Stimulated activated CD4-positive, alpha-beta T cell treated with anti-CD3 and anti-CD28 coated beads, Interleukin-4, amount 100 ng/mL, for 1 hour (primary cell): ENCODE measurements at places on chromosomes 13 and 19.

DNA sequence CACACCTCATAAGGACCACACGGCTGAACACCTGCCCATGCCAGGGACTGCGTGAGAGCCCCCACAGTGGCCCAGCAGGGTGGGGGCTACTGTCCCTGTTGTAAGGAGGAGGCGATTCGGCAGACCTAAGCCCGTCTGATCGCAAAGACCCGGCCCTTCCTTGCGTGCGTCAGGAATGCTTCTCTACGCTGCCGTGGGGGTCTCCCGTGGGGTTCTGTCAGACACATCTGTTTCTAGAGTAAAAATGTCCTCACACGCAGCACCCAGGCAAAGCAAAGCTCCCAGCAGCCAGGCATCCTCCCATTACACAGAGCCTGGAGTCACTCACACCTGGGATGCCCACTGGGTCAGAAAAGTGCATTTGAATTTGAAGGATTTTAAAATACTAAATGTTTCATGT is 147.7 kb upstream of the SOX1 start:
- no peak for DNase-seq

GRCh38 chr19:16366433-16367260 is 42.0 kb downstream of the KLF2 start:
- peak; percentile 40 for DNase-seq

GRCh38 chr13:83878691-83879430 is 3.4 kb downstream of the SLITRK1 start:
- no peak for DNase-seq

GRCh38 chr13:77375560-77376108 is 48.7 kb upstream of the MYCBP2 start:
- DNase-seq = no peak

- peak; percentile 51 for DNase-seq
Measured at GRCh38 chr19:48490981-48491792, 20.4 kb downstream of the LMTK3 start.

DNA sequence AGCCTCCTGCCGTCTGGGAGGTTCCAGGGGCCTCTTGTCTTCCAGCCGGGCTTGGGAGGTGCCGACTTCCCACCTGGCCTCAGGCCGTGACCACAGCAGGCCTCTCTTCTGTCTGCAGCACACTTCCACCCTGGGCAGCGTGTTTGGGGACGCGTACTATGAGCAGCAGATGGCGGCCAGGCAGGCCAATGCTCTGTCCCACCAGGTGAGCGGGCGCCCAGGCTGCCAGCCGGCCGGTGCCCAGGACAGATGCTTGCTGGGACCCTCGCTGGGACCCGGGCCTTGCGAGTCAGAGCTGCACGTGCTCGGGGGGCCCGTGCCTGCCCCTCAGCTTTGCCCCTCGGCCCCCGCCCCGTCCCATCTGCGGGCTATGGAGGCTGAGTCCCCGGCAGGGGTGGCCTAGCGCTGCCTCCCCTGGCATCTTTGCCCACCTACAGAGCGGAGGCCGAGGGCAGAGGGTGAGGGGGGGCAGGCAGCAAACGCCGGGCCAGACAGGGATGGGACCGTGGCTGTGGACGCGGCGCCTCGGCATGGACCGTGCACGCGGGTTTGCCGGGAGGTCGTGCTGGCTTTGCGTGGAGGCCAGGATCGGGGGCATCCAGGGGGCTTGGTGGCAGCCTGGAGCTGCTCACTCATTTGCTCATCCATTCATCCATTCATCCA is 16.2 kb downstream of the COMP start:
- DNase-seq = no peak

GRCh38 chr13:100537486-100537885 is 51.1 kb downstream of the GGACT start:
- no peak for DNase-seq

GRCh38 chr13:51175639-51176038 is 46.6 kb upstream of the FAM124A start:
- DNase-seq = no peak

DNA sequence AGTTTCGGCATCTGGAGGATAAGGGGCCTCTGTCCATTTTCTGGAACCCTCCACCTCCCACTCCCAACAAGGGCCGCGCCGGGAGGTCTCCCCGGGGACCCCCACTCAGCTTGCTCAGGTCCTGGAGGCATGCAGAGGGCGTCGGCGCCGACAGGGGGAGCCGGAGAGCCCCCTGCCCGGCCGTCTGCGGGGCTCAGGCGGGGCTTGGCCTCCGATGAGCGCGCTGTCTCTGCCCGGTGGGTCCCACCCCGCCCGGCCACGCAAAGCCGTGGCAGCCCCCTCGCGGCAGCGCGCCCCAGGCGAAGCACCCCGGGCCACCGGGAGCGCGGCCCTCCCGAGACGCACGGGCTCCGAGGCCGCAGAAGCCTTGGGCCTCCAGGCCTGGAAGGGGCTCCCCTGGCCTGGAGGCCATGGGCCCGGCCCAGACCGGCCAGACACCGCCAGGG is 149.7 kb upstream of the ZNF536 start:
- DNase-seq = no peak

DNA sequence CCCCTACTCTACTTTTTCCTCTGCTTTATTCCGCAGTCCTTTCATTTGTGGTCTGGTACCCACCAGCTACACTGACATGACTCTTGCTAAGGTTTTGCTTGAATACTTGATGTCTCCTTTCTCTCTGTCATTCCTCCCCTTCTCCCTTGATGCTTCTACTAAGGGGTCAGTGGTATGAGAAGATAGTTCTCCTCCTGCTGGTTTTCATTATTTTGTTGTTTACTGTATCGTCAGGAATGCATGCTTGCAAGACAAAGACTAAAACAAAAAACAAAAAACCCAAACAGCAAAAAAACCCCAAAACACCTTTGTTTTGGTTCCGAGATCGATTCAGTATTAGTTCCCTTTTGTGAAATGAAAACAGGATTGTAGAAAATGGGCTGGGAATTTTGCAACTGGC is 59.5 kb downstream of the PCCA start:
- DNase-seq = no peak

GRCh38 chr13:34620074-34620850 is 321.8 kb upstream of the NBEA start:
- DNase-seq = no peak

DNA sequence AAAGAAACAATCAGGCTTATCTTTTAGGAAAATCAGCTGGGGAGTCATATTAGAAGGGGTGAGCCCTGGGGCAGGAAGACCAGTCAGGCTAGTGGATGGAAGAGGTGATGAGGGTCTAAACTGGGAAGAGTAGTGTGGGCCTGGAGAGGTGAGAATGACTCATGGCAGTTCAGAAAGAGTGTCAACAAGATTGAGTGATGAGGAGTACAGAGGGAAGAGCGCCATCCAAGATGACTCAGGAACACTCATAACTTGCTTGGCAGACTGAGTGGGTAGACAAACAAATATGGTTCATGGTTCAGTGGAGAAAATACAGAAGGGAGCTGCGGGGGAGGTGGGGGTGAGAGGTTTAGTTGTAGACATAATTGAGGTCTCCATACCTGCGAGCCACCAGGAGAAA is 17.3 kb upstream of the CLDN10 start:
- DNase-seq = no peak

DNA sequence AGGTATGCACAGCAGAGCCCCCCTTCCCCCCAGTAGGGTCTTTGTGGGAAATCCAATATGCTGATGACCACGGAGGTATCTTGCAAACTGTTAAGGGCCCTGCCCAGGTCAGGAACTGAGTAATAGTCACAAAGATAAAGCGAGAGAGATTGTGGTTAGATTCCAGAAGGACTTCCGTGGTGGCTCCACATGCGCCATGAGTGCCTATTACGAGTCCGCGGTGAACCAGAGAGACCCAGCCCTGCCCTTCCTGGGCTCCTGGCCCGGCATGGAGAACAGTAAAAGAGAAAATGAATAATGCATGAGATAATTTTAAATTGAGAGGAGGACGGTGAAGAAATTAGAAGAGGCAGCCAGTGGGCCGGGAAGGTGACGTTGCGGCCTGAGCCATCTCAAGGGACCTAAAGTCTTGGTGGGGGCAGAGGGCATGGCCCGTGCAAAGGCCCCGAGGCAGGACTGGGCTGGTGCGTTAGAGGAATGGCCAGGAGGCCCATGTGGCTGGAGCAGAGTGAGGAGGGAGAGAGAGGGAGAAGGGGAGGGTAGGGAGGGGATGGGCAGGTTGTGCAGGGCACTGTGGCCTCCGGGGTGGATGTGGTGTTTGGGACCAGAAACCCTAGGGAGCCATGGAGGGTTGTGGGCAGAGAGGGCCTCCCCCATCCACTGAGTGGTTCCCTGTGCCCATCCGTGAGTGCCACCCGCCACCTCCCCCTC is 46.6 kb upstream of the NFIC start:
- no peak for DNase-seq

DNA sequence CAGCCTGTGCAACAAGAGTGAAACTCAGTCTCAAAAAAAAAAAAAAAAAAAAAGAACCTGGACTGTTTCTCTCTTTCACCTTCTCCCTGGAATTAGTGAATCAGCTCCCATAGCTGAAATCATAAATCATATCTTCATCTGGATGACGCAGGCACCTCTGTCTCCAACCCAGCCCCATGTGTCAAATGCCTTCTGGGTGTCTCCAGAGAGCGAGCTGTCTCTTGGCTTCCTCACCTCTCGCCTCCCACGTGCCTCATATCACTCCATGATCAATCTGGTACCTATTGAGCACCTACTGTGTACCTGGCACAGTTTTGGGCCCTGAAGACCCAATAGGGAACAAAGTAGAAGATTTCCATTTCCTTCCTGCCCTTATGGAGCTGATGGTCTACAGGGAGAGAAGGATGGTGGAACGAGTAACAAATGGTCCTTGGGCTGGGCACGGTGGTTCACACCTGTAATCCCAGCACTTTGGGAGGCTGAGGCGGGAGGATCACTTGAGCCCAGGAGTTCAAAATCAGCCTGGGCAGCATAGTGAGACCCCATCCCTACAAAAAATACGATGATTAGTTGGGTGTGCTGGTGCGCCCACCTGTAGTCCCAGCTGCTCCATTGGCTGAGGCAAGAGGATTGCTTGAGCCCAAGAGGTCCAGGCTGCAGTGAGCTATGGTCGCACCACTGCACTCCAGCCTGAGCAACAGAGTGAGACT is 2.5 kb downstream of the HSD11B1L start:
- DNase-seq = no peak

DNA sequence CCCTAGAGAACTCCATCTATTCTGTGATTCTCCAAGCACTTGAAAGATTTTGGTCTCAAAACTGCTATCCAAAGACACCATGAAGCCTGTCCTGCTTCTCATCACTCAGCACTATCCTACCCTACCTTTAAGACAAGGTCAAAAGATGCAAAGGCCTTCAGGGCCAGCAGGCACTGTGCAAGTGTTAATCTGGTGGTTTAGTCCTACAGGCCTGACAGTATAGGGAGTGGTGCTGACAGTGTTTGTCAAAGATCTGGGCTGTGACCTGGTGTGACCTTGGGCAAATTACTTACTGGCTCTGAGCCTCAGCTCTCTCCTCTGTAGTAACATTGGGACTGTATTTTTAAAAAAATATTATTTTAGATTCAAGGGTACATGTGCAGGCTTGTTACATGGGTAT is 28.0 kb downstream of the SIAH3 start:
- no peak for DNase-seq

DNA sequence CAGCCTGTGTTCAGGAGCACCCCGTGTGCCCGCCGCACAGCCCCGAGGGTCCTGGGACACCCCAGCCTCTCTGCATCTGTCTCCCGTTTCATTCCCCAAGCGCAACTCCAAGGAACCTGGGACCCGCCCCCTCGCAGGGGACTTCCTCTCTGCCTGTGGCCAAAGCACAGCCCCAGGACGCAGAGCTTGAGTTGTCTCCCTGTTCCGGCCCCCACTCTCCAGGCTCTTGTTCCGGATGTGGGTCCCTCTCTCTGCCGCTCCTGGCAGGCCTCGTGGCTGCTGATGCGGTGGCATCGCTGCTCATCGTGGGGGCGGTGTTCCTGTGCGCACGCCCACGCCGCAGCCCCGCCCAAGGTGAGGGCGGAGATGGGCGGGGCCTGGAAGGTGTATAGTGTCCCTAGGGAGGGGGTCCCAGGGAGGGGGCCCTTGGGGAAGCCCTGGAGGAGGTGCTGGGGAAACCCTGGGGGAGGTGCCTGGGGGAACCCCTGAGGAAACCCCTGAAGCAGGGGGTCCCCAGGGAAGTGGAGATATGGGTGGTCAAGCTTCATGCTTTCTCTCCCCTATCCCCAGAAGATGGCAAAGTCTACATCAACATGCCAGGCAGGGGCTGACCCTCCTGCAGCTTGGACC is 1.3 kb downstream of the HCST start:
- peak; percentile 84 for DNase-seq

DNA sequence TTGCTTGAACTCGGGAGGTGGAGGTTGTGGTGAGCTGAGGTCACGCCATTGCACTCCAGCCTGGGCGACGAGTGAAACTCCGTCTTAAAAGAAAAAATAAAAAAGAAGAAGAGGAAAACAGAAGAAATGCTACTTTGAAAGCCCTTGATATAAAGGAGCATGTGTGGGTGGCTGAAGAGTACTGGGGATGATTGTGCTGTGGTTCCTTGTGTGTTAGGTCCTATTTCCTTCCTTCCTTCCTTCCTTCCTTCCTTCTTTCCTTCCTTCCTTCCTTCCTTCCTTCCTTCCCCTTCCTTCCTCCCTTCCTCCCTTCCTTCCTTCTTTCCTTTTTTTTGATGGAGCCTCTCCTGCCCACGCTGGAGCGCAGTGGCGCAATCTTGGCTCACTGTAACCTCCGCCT is 14.3 kb downstream of the WDR88 start:
- DNase-seq = no peak

GRCh38 chr19:34232566-34233481 is 21.5 kb upstream of the GARRE1 start:
- DNase-seq = no peak

- no peak for DNase-seq
Measured at GRCh38 chr19:42426643-42427042, 545 bp downstream of the LIPE start.

DNA sequence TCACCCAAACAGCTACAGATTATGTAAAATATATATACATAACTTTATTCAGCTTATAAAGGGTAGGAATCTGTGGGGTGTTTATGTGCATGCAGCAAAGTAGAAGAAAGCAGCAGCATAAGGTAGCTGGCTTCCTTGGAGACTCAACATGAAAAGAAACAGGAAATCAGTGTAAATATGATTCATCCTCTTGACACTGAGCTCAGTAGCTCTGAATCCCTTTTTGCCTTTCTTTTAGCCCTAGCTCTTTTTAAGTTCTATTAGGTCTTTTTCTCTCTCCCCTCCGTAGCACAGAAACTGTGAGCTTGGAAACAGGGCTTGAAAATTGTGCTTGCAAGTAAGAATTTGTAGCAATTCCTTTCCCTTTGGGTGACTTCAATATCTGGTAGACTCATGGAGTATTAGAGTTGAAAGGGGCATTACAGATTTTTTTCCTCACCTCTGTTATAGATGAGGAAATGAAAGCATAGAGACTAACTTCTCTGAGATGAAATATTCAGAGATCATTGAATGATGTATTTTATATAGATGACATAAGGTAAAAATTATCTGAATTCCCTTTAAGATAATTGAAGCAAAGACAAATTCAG is 314.4 kb downstream of the PCDH9 start:
- DNase-seq = no peak
